ENCODE measurements at places on chromosomes 7 and 10. TPM values are rescaled to one million over a fixed set of nuclear protein-coding genes. Genes with fewer than 3 reads are reported as not detected.

ADAM8 gene
- 22.2 TPM for total RNA-seq

TUBB8 gene
- total RNA-seq, result not detected

NKX2-3 gene
- total RNA-seq, result not detected

TRUB1 gene
- total RNA-seq, result 24.8 TPM

BCL7B gene
- total RNA-seq, result 56.7 TPM

CYP3A4 gene
- not detected for total RNA-seq

PIP gene
- not detected for total RNA-seq

RNF148 gene
- not detected for total RNA-seq

ANLN gene
- 137 TPM for total RNA-seq

Data from myometrial cell (primary cell).